Ascending aorta (tissue), 2 donors: ENCODE measurements at places on chromosomes 12 and 14. TPM values are rescaled to one million over a fixed set of nuclear protein-coding genes. Genes with fewer than 3 reads are reported as not detected.

The TAS2R7 gene
- not detected for total RNA-seq

The PRPH gene
- not detected for total RNA-seq

The GALNT8 gene
- not detected for total RNA-seq

DNA sequence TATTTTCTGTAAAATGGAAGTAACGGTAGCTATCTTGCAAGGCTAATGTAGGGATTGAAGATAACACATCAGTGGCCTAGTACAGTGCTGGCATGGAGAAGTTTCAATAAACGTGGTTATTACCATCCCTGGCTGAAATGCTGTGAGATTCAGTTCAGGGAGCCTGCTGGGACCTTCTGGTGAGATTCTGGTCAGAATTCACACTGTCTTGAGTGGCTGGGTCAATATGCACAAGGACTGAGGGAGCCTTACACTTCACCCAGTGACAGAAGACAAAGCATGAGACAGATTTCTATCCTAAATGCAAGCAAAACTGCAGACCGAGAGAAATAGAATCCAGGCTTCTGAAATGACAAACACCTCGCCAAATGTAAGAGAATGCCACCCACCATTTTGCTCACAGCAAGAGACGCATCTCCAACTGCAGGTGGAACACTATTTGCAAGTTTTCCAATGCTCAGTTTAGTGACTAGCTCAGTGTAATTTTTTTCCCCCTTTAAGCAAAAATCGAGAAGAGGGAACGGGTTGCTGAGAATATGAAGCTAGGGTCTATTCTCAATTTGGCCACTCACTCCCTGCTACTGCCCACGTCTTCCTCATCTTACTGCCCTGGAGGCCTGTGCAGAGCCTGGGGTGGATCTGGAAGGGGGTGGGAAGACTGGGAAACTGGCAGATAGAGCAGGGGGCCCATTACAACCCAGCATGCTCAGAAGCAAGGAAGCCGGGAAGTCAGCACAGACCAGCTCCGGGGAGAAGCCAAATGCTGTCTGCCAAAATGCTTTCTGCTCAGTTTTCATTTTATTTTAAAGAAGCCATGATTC lies 201.3 kb downstream of the TTC7B start:
- DNase-seq, result no peak

DNA sequence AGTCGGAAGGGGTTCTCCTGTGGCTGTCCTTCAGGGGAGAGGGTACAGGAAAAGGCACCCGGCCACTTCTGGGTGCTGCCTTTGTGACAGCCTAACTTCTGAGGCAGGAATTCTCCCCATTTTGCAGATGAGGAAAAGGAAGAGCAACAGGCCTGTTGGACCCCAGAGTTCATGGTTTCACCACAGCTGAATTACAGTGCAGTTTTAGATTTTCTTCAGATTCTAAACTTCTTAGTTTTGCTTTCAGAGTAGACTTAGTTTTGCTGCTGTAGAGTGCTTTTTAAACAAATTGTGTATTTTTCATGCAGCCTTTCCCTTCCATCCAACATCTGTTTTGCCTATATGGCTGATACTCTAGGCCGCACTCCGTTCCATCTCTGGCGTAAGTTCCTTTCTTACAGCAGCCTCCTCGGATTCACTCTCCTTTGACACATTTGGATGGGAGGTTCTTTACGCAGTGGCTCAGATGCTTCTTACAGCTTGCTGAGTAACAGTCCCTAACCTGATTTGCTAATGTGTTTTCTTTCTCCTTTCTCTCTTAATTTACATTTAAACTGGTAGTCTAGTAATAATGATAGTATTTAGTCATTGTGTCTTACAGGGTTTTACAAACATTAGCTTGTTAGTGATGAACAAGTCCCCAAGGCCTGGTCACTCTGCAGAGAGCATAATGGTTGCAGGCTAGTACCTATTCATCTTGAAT lies 7.8 kb downstream of the TRAF3 start:
- DNase-seq, result no peak

The POP5 gene
- total RNA-seq, result 3.0 TPM

DNA sequence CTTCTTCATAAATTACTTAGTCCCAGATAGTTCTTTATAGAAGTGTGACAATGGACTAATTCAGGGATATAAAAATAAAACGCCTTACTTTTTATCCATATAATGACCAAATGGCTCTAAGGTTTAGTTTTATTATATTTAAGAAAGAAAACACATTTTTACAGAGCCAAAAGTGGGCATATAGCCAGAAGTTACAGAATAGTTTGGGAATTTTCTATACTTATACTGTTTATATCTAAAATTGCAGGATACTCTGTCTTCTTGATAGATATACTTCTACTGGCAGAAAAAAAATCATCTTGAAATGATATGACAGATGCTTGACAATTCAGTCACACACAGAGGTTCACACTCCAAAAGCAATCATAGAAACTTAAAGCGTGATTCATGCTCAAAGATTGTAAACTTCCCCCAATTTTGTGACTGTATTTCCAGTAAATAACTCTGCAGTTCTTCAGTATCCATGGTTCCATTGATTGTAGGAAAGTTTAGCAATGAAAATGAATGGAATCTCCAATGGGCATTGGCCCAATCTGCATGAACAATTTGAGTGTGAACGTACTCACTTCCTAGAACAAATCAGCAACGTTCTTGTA lies 307.8 kb downstream of the NOVA1 start:
- DNase-seq, result no peak

DNA sequence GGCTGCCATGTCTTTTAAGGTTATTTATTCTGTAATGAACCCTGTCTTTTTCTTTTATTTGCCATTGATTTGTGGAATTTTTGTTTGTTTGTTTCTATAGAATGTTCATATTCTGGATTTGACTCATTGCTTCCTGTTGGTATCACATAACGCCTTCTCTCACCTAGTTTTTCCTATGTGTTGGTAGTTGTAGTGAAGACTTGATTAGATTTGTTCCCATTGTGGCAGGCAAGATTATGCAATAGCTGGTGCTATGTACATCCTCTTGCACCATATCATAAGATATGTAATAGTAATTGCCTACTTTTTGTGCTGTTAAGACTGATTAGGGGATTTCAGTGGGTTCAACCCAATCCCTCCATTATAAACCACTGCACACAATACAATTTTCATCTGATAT lies 3.9 kb upstream of the KRT6B start:
- no peak for DNase-seq

The KRT77 gene
- total RNA-seq, result not detected

- DNase-seq, result no peak
Observed at GRCh38 chr14:81062816-81063215, 107.4 kb downstream of the TSHR start.

GRCh38 chr12:103851127-103851526 lies 10.1 kb upstream of the NT5DC3 start:
- no peak for DNase-seq
